ENCODE measurements at places on chromosomes 16 and 17. TPM values are rescaled to one million over a fixed set of nuclear protein-coding genes. Genes with fewer than 3 reads are reported as not detected.

DNA sequence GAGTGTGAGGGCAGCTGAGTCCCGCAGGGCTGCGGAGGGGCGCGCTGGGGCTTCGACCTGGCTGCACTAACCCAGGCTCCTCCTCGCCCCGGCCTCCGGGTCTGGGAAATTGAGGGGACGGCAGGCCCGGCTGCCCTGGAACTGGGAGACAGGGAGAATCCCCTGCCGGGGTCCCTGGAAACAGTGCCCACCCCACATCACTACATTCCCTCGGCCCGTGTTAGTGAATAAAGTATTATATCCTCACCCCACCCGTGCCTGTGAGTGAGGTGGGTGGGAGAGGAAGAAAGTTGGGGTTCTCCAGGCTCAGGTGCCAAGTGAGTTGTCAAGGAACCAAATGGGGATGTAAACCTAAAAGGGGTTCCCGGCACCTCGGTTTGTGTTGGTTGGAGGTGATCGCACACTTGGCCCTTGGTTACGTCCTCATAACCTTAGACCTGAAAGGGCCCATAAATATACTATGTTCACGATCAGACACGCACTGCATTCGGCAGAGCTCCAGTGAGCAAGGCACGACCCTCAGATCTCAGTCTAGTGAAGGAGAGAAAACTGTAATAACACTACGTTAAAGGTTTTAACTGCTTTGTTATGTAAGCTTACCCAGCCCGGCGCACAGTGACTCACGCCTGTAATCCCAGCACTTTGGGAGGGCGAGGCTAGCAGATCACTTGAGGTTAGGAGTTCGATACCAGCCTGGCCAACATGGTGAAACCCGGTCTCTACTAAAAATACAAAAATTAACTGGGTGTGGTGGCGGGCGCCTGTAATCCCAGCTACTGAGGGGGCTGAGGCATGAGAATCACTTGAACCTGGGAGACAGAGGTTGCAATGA lies 11.2 kb downstream of the ZNF771 start:
- DNase-seq: no peak

- no peak for DNase-seq
Observed at GRCh38 chr16:89393738-89394406, 96.5 kb downstream of the ANKRD11 start.

GRCh38 chr16:49832177-49832576 lies 23.7 kb downstream of the ZNF423 start:
- no peak for DNase-seq

Gene KRTAP9-4
- not detected for total RNA-seq

Gene RAB26
- not detected for total RNA-seq

Gene TMEM204
- 0.91 TPM for total RNA-seq

All from SJSA1 (cell line).